Sigmoid colon (tissue), 7 donors: ENCODE measurements at places on chromosomes 13 and 19. TPM values are rescaled to one million over a fixed set of nuclear protein-coding genes. Genes with fewer than 3 reads are reported as not detected.

GRCh38 chr13:26502826-26503225 lies 54.7 kb upstream of the WASF3 start:
- no peaks in the 10 kb centered on the region for H3K36me3 ChIP-seq
- DNase-seq = peak; percentile 80
- H3K4me3 ChIP-seq = no peak overlapping the region

- no peaks in the 10 kb centered on the region for H3K4me1 ChIP-seq
- H3K4me3 ChIP-seq = no peak overlapping the region
- no peak overlapping the region for H3K27ac ChIP-seq
- H3K27me3 ChIP-seq = no peaks in the 10 kb centered on the region
Observed at GRCh38 chr13:111853721-111854120, 213.2 kb upstream of the SOX1 start.

DNA sequence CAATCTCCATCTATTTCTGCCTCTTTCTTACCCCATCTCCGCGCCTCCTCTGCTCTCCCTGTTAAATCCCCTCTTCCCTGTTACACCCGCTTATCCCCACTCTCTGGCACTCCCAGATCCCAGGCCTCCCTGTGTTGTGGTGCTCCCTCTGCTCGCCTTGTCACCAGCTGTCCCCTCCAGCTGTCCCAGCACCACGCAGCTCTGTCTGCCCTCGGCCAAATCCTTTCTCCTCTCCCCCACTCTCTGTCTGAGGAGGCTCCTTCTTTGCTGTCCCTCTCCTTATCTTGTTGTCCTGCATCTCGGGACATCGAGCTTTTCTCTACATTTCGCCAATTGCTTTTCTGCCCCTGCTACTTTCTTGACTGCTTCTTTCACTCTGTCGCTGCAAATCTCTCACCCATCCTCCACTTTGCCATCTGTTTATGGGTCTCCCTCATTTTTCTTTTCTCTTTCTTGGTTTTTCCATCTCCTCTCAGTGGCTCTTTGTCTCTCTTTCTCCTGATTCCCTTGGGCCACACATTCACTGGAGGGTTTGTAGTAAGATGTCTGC lies 941 bp downstream of the ZNF160 start:
- H3K27ac ChIP-seq = peak overlapping the region; percentile 86
- H3K36me3 ChIP-seq = no peaks in the 10 kb centered on the region
- peak overlapping the region; percentile 72 for H3K4me3 ChIP-seq
- H3K4me1 ChIP-seq = peaks cover 21% of the 10 kb centered on the region
- H3K27me3 ChIP-seq = no peaks in the 10 kb centered on the region

- H3K36me3 ChIP-seq = peaks cover 10% of the 10 kb centered on the region
- H3K27me3 ChIP-seq = no peaks in the 10 kb centered on the region
- H3K4me3 ChIP-seq = peak overlapping the region; percentile 74
- peaks cover 23% of the 10 kb centered on the region for H3K4me1 ChIP-seq
- no peak for DNase-seq
Observed at GRCh38 chr13:102845289-102845629, 573 bp upstream of the ERCC5 start.

DNA sequence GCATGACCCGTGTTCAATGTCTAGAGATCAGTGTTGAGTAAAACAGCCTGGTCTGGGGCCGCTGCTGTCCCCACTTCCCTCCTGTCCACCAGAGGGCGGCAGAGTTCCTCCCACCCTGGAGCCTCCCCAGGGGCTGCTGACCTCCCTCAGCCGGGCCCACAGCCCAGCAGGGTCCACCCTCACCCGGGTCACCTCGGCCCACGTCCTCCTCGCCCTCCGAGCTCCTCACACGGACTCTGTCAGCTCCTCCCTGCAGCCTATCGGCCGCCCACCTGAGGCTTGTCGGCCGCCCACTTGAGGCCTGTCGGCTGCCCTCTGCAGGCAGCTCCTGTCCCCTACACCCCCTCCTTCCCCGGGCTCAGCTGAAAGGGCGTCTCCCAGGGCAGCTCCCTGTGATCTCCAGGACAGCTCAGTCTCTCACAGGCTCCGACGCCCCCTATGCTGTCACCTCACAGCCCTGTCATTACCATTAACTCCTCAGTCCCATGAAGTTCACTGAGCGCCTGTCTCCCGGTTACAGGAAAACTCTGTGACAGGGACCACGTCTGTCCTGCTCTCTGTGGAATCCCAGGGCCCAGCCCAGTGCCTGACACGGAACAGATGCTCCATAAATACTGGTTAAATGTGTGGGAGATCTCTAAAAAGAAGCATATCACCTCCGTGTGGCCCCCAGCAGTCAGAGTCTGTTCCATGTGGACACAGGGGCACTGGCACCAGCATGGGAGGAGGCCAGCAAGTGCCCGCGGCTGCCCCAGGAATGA lies 1.5 kb upstream of the CEACAM5 start:
- no peak for DNase-seq
- H3K36me3 ChIP-seq = no peaks in the 10 kb centered on the region
- no peaks in the 10 kb centered on the region for H3K4me1 ChIP-seq
- H3K27me3 ChIP-seq = peaks cover 36% of the 10 kb centered on the region
- no peak overlapping the region for H3K27ac ChIP-seq

GRCh38 chr13:35478271-35479037 lies 2.0 kb upstream of the MAB21L1 start:
- H3K27me3 ChIP-seq = no peaks in the 10 kb centered on the region
- peak; percentile 60 for DNase-seq
- H3K4me3 ChIP-seq = peak overlapping the region; percentile 17
- H3K4me1 ChIP-seq = no peaks in the 10 kb centered on the region

DNA sequence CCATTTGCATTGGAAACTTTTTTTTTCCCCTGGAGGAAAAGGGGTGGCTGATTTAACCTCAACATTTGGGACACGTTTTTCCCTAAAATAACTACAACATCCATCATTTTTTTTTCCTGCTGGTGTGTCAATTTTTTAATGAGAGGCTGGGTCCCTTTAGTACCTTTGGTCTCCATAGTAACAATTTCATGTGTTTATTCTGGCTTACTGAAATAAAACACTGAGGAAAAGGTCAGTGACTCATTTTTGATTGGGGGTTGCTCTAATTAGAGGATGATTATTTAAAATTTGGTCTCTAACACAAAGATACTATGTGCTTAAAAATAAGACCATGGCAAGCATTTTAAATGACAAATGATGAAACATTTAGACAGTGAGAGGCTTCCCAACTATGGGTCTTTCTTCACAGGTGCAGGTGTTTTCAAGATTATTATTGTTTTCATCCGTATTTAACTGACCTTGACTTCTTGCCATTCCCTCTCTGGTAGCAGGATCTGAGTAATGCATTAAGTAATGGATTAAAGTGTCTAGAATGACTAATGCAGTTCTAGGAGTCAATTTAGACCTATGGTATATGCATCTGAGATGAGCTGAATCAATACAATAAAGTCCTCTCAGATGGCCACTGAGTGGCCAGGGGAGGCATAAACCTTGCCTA lies 406.4 kb downstream of the KCNRG start:
- peaks cover 20% of the 10 kb centered on the region for H3K4me1 ChIP-seq
- no peaks in the 10 kb centered on the region for H3K36me3 ChIP-seq
- no peak overlapping the region for H3K4me3 ChIP-seq
- H3K27ac ChIP-seq = no peak overlapping the region
- H3K27me3 ChIP-seq = no peaks in the 10 kb centered on the region

- H3K4me3 ChIP-seq = no peak overlapping the region
- H3K4me1 ChIP-seq = no peaks in the 10 kb centered on the region
- no peaks in the 10 kb centered on the region for H3K27me3 ChIP-seq
Observed at GRCh38 chr13:40970803-40971202, 48.3 kb downstream of the ELF1 start.

DNA sequence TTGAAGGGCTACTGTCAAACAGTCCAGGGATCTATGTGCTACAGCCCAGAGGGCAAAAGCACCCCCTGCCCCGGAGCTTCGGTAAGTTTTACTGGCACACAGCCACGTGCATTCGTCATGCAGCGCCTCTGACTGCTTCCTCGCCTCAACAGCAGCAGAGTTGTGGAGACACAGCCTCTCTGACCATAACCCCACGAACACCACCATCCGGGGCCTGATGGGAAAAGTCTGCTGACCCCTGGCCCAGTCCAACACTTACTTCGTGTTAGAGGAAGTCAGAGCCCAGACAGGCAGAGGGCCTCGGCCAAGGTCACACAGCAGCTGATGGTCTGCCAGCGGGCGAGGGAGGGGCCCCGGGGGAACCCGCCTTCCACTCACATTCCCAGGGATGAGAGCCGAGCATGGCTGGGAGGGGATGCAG lies 5.1 kb downstream of the CBARP start:
- H3K27me3 ChIP-seq = peaks cover 7% of the 10 kb centered on the region
- H3K36me3 ChIP-seq = peaks cover 7% of the 10 kb centered on the region
- H3K4me1 ChIP-seq = peaks cover 31% of the 10 kb centered on the region

- no peaks in the 10 kb centered on the region for H3K36me3 ChIP-seq
- H3K27me3 ChIP-seq = no peaks in the 10 kb centered on the region
- H3K27ac ChIP-seq = no peak overlapping the region
- H3K4me3 ChIP-seq = peak overlapping the region; percentile 29
- no peak for DNase-seq
Observed at GRCh38 chr19:32223595-32224370, 121.6 kb upstream of the ZNF507 start.

GRCh38 chr19:55901369-55902079 lies 30.6 kb downstream of the NLRP13 start:
- H3K4me3 ChIP-seq = no peak overlapping the region
- H3K4me1 ChIP-seq = no peaks in the 10 kb centered on the region
- H3K27ac ChIP-seq = no peak overlapping the region
- no peaks in the 10 kb centered on the region for H3K36me3 ChIP-seq
- no peaks in the 10 kb centered on the region for H3K27me3 ChIP-seq

The CLASRP gene
- total RNA-seq = 65.6 TPM

The ARHGAP33 gene
- total RNA-seq = 11.9 TPM

The KIR2DL3 gene
- not detected for total RNA-seq

The ZNF836 gene
- total RNA-seq = 9.1 TPM

The SPC24 gene
- total RNA-seq = 0.99 TPM
